ENCODE measurements at places on chromosomes 4 and X.

DNA sequence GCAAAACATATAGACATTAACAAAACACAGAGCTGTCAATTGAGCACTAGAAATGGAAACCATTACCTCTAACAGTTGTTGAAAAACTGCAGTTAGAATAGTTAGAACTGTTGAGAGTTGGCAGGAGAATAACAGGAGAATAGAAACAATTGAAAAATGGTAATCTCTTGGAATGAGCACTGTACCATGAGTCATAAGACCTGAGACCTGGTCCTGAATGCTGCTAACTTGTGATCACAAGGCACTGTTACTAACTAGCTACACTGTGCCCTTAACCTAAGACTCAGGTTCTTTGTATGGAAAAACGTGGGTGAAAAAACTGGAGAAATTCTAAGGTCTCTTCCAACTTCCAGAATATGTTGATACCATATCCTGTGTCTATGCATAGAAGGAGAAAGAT is 29.3 kb downstream of the FAM114A1 start:
- DNase-seq, result no peak

- no peak for DNase-seq
Observed at GRCh38 chr4:171473155-171473554, 340.0 kb upstream of the GALNTL6 start.

GRCh38 chr4:142242156-142242555 is 603.9 kb downstream of the INPP4B start:
- no peak for DNase-seq

GRCh38 chrX:4710618-4711433 is 997.4 kb upstream of the PRKX start:
- no peak for DNase-seq

GRCh38 chr4:113409181-113409580 is 352.4 kb downstream of the CAMK2D start:
- DNase-seq, result no peak

DNA sequence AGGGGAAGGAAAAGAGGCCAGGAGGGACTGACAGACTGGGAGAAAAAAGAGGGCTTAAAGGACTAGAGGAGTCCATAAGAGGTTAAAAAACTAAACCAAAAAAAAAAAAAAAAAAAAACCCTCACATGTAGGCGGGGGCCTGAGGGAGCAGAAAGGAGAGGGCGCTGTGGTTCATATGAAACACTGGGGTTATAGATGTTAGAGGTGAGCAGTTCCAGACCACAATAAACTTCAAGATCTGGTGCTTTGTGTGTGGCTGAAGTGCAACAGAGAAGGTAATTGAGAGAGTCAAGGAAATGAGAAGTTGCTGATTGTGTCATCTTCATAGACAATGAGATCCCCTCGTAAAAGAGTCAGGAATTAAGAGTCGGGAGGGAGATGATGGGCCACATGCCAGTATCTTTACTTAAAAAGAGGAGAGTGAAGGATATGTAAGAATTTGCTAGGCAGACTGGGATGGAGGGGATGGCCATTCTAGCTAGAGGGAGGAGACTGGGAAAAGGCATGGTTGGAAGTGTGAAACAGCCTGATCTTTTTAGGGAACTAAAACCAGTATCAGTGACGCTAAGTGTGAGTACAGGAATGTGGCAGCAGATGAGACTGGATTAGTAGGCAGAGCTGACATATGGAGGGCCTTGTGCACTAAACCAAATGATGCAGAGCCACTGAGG is 18.4 kb upstream of the OGT start:
- no peak for DNase-seq

DNA sequence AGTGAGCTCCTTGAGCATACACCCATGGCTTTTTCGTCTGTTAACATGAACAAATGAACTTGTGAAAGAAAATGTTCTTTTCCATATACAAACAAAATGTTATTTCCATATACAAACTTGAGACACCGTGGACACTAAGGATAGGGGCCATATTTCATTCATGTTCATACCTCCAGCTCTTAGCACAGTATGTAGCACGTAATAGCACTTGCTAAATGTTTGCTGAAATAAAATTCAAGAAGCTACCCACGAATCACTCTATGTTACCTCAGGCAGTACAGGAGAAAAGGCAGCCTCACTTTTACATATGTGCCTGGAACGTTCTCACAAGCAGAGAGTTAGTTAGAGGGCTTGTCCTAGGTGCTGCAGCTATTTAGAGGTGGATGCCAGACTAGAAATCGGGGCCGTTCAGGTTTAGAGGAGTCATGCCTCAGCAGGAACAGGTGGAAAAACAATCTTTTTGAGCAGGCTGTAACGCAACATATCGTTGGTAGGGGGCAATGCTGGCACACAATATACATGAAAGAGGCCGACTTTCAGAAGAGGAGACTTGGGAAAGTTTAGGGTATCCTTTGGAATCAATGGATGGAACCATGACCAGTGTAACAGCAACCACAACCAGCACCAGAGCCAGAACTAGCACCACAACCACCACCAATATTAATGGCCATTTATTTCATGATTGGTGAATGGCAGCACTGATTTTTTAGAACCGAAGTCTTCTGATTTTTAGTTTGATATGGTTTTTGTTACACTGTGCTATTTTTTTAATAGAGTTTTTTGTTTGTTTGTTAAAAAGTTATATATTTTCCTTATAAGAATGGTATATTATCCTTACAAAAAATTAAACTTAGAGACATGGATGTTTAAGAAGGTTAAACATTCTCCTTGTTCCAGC is 14.8 kb upstream of the PAQR3 start:
- DNase-seq, result no peak

DNA sequence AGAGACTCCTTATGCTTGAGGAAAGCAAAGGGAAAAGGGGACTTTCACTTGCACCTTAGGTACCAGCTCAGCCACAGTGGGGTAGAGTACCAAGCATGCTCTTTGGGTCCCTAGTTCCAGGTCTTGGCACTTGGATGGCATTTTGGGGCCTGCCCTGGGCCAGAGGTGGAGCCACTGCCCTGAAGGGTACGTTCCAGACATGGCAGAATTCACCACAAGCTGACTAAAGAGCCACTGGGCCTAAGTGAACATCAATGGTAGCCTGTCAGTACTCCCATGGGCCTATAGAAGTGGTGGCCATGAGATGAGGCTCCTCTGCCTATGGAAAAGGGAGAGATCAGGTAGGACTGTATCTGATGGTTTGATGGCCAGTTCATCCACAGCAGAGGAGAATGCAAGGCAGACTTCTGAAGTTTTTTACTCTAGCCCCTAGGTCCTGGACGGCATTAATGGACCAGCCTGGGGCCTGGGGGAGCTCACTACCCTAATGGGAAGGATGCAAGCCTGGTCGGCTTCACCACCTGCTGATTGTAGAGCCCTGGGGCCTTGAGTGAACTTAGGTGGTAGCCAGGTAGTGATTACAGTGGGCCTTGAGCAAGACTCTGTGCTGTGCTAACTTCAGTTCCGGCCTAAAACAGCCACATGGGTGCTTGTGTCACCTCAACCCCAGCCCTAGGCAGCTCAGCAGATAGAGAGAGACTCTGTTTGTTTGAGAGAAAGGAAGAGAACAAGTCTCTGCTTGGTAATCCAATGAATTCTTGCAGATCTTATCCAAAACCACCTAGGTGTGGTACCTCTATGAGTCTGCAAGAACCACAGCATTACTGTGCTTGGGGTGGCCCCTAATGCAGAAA is 19.8 kb upstream of the HSFX4 start:
- no peak for DNase-seq

GRCh38 chr4:159269956-159270355 is 167.1 kb downstream of the RAPGEF2 start:
- DNase-seq, result no peak

GRCh38 chrX:32016195-32016594 is 944.4 kb upstream of the FTHL17 start:
- DNase-seq, result no peak

- peak; percentile 84 for DNase-seq
Observed at GRCh38 chr4:54784161-54784671, 126.5 kb downstream of the KIT start.

- no peak for DNase-seq
Observed at GRCh38 chr4:79164907-79165610, 160.8 kb downstream of the NAA11 start.

DNA sequence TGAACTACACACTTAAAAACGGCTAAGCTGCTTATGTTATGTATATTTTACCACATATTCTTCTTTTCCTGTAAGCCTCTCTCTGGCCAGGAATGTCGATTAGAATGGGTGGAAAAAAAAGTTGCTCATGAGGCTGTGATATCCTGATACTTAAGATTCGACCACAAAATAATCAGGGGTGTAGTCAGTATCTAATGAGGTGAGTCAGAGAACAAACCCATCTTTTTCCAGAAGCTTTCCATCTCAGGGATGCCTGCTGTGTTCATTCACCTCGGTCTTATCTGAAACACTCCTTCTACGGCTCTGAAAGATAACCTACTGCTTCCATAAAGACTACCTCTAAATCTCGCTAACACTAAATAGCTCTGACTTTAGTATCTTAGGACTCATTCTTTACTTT is 142.7 kb upstream of the MAP3K15 start:
- no peak for DNase-seq

- DNase-seq, result no peak
Observed at GRCh38 chr4:85222561-85222960, 252.4 kb upstream of the ARHGAP24 start.

Measured in sciatic nerve (tissue), 2 donors.